ENCODE measurements at places on chromosomes 7 and 10. TPM values are rescaled to one million over a fixed set of nuclear protein-coding genes. Genes with fewer than 3 reads are reported as not detected.

PIP gene
- not detected for total RNA-seq

DNA sequence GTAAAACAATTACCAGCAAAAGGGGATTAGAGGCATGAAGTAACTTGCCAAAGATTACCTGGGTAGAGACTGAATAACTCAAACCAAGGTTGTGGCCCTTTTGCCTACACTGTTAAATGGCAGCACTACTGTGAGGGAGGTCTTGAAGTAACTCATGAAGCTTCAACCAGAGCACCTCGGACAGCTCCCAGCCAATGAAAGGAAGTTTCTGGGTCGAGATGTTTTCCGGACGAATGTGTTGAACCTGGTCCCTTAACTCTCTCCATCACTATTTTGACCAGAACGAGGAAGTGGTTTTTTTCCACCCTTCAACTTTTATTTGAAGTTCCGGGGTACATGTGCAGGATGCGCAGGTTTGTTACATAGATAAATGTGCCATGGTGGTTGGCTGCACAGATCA is 133.6 kb upstream of the PRKCQ start:
- no peak for DNase-seq
- H3K27ac ChIP-seq = no peak overlapping the region
- H3K4me3 ChIP-seq = no peak overlapping the region
- no peaks in the 10 kb centered on the region for H3K27me3 ChIP-seq
- no peaks in the 10 kb centered on the region for H3K36me3 ChIP-seq
- no peaks in the 10 kb centered on the region for H3K4me1 ChIP-seq

DKK1 gene
- total RNA-seq = 563 TPM

FAM237B gene
- not detected for total RNA-seq

- no peak for DNase-seq
- no peak overlapping the region for H3K4me3 ChIP-seq
- H3K4me1 ChIP-seq = no peaks in the 10 kb centered on the region
- no peaks in the 10 kb centered on the region for H3K27me3 ChIP-seq
- no peaks in the 10 kb centered on the region for H3K36me3 ChIP-seq
Measured at GRCh38 chr10:436911-437665, 252.4 kb downstream of the DIP2C start.

All from Panc1 (cell line).